ENCODE measurements at places on chromosomes 4 and X.
A peak's percentile ranks its signal among the peaks of the same experiment; 100 is the strongest.

DNA sequence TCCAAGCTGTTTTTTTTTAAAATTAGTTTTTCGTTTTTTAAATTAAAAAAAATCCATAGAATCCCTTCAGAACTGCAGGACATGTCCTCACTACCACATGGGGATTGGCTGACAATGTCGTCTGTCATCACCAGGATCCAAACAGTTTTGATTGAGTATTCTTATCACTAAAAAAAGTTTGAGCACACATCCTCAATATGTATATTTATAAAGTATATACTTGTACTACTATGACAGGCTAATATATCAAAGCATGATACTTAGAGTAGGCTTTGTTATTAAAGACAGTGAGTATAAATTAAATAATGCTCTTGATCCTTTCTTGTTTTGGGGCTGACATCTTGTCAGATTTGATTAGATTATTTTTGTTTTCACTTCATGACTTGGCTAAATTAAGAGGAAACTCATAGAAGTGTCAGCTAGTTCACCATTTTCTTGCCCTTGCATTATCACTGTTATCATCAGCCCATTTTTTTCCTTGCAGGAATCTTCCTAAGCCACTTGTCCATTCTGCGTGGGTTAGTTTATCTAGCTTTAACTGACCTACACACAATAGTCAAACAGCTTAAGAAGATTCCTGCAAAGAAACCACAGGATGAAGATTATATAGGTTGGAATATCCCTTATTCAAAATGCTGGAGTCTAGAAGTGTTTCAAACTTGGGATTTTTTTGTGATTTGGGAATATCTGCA lies 92.8 kb downstream of the AMMECR1 start:
- DNase-seq: no peak

- DNase-seq: no peak
These were observed 54.3 kb downstream of the IGFBP7 start for GRCh38 chr4:57055886-57056285.

- no peak for DNase-seq
These were observed 2.1 kb upstream of the ETDC start for GRCh38 chrX:135307171-135307570.

GRCh38 chr4:123869286-123870215 lies 473.0 kb downstream of the SPRY1 start:
- no peak for DNase-seq

GRCh38 chr4:169225058-169225751 lies 45.6 kb downstream of the SH3RF1 start:
- DNase-seq: no peak

GRCh38 chr4:84767168-84767567 lies 184.2 kb downstream of the CDS1 start:
- no peak for DNase-seq

DNA sequence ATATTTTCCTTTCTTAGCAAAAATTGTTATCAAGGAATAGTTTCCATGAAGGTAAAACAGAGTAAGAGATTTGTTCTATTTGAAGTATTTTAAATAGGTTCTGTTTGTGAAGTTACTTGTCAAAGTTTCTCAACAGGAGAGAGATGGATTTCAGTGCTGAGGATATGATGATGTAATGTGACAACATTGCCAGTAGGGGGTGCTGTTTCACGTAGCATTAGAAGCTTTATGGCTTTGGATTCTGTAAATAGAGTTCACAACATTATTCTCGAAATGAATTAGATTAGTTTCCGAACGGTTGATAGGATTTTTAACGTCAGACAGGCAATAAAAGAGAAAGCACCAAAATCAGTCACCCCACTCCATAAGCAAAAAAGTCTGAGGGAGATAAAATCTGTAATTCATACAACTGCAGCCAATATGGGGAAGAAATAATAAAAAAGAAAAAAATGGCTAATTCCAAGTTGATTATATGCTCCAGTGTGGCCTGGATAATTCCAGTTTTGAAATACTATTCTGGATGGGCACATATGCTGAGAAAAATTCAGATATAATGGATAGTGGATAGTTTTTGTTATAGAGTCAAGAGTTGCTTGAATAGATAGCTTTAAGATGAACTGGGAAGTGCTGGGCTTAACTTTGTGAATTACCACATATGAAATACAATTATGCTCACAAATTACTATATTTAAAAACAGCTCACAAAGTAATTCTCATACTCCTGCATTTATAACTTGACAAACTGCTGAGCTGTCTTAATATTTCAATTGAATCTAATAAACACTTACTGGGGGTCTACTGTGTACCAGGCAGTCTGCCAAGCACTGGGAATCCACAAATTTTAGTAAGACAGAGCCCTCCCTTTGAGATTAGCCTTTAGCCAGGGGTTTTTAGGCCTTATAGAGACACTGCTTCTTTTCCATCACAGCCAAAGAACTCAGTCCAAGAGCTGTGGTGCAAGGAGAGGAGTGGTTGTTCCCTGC lies 109.1 kb downstream of the GPAT3 start:
- DNase-seq: peak; percentile 46

- no peak for DNase-seq
These were observed 659.3 kb downstream of the ZNF674 start for GRCh38 chrX:45885931-45886330.

DNA sequence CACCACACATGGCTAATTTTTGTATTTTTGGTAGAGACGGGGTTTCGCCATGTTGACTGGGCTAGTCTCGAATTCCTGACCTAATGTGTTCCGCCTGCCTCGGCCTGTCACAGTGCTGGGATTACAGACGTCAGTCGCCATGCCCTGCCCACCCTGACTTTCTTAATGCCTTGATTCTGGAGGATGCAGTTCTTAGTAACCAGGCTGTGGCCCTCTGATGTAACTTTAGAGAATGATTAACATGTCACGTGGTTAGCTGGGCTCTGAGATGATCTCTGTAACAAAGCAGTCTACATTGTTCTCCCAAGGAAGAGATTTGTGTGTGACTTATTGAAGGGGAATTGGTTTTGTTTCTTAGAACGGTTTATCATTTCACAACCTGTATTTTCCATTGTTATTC lies 30.6 kb downstream of the ANK2 start:
- DNase-seq: no peak

DNA sequence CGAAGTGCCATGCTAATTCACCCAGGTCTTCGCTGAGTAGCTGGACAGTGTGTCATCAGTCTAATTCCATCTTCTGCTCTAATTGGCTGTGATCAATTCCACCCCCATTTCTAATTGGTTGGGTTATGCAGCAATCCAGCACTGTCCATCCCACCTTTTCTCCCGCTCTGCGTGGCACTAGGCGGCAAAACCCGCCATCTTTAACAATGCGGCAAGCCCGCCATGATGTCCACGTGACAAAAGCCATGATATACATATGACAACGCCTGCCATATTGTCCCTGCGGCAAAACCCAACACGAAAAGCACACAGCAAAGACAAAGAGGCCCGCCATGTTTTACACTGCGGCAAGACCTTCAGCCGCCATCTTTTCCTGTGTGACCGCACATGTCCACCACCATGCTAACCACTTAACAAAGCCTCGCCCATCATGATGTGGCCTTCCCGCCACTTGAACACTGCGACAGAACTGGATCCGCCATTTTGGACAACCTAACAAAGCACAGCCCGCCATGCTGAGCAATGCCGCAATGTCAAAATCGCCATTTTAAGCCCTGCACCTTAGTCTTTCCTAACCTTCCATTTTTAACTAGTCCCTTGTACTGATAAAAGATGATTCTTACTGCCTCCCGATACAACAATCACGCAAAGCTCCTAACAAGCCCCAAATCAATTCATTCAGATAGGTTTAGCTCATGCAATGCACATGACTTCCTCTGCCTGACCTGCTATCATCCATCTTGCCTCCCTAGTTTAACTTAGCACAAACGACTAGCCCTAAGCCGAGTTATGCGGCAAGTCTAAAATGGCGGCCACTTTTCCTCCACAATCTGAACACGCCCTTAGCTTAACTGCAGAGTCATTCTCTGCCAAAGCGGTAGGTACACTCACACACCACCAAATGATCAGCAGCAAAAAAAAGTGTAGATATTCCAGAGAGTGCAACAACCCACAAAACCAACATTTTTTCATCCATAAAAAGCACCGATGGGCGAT lies 288.3 kb downstream of the CHIC1 start:
- no peak for DNase-seq

- DNase-seq: no peak
These were observed 29.2 kb upstream of the ASMTL start for GRCh38 chrX:1481636-1482529.

DNA sequence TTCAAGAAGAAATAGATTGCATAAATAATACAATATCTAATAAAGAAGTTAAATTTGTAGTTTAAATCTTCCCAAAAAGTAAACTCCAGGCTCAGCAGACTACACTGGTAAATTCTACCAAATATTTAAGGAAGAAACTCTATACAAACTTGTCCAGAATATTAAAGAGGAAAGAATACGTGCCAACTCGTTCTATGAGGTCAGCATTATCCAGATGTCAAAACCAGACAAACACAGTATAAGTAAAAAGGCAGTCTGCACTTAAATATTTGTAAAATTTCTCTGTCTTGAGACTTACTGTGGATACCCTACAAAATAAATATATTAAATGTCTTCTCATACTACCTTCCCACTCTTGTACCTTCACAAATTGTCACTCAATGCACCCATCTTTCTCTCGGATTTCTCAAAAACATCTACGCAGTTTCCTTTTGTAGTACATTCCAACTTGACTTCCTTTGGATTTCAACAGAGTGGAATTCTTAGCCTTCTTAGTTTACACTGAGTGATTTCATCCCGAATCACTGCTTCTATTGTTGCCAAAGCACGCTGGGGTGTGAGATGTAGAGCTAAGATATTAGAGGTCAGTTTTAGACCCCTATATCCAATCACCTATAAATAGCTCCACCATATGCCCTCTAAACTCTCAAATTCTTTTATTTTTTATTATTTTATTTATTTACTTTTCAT lies 71.6 kb upstream of the MAB21L2 start:
- DNase-seq: no peak

- DNase-seq: no peak
These were observed 43.0 kb downstream of the BCOR start for GRCh38 chrX:40054793-40055192.

DNA sequence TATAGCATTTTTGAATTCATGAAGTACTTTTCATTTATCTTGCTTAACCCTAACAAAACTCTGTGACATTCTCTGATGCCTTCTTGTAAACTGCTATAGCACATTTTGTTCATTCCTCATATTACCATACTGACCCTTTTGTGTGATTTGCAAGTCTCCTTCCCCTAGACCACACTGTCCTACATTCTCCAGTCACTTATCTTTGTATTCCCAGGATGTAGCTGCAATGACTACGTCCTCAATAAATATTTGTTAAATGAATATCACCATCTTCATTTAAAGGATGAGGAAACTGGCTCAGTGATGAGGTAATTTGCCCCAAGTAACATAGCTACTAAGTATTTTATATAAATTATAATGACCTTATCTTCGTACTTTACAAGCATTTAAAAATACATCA lies 11.9 kb downstream of the HUWE1 start:
- no peak for DNase-seq

GRCh38 chr4:139859876-139860275 lies 194.3 kb downstream of the MGST2 start:
- no peak for DNase-seq

DNA sequence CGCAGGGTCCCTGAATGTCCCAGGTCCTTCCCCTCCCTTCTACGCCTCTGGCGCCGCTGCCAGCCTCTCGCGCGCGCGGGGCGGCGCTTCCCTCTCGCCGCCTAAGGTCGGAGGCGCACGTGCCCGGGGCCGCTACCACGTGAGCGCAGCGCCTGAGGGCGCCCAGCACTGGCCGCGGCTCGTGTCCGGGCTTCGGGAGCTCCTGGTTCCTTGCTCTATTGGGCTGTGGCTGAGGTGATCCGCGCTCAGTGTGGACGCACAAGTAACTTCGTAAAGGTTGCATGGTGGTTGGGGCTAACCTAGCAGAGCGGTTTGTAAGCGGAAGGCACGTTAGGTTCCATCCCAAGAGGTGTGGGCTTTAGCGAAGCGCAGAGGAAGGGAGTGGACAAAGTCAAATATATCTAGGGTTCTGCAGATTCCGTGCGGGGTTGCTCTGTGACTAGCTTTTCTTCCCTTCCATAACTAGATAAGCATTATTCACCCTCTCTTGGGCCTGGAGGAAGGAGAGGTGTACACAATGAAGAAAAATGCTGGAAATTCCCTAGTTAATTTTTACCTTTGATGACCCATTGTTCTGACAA lies 1.8 kb downstream of the TLL1 start:
- peak; percentile 66 for DNase-seq

GRCh38 chrX:698206-698605 lies 67.6 kb downstream of the SHOX start:
- no peak for DNase-seq

GRCh38 chr4:124206779-124207605 lies 505.5 kb downstream of the ANKRD50 start:
- no peak for DNase-seq

DNA sequence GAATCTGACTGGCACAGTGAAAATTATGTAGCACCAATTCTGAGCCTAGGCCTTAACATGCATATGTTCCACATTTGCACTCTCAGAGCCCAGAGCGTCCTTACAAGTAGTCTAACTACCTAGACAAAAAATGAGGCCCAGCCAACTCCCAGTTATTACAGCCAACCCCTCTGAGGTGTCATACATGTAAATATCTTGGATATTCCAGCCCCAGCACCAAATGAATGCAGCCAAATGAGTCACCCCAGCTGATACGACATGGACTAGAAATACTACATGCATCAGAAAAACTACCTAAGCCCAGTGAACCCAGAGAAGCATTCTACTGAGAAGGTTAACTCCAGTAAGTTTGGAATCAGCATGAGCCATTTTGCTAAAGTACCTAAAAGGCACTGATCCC lies 145.1 kb downstream of the STPG2 start:
- DNase-seq: no peak

DNA sequence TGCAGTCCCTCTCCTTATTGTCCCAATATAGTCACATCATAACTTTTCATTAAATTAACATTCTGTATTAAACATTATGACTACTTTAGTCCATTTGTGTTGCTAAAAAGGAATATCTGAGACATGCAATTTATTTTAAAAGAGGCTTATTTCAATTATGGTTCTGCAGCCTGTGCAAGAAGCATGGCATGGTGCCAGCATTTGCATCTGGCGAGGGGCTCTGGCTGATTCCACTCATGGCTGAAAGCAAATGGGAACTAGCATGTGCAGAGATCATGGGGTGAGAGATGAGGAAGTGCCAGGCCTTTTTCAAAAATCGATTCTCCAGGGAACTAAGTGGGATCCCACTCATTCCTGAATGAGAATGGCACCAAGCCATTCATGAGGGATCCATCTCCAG lies 476.3 kb upstream of the RPS6KA3 start:
- DNase-seq: no peak

- DNase-seq: no peak
These were observed 7.8 kb downstream of the CASP3 start for GRCh38 chr4:184641451-184641850.

DNA sequence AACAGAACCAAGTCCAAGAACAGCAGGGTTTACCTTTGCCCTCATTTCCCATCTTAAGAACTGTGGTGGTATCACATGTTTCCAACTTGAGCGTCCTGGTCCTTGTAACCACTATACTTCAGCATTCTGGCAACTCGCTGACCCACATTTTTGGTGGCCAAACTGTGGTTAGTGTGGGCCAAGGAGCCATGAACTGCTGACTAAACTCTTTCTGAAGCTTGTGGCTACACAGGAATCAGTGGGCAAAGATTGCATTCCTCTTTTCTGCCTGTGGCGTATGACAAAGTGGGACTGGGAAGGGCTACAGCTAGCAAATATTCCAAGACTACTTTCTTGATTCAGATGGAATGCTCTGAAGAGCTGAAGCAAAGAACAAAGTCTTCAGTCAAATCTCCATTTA lies 106.3 kb upstream of the MID1 start:
- DNase-seq: no peak

All from cerebellum (tissue), 4 donors.